NCI-H774 (cell line): ENCODE measurements at places on chromosomes 1 and 21.

DNA sequence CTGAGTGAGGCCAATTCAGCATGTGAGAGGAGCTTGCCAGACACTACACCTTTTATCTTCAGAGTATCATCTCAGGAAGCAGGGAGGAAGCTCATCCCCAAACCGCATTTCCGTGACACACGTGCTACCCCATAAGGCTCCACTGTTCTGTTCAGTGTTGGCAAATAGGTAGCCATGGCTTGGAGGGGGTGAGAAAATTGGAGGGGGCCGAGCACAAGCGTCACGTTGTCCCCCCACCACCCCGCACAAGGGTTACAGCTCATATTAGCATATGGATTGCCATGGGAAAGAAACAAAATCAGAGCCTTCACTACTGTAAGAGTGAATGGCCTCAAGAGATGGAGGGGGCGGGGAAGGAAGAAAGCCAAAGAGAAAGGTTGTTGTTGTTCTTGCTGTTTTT, 46.7 kb downstream of the OLIG1 start:
- DNase-seq, result no peak

GRCh38 chr1:24289937-24290595, 29.1 kb upstream of the GRHL3 start:
- no peak for DNase-seq

DNA sequence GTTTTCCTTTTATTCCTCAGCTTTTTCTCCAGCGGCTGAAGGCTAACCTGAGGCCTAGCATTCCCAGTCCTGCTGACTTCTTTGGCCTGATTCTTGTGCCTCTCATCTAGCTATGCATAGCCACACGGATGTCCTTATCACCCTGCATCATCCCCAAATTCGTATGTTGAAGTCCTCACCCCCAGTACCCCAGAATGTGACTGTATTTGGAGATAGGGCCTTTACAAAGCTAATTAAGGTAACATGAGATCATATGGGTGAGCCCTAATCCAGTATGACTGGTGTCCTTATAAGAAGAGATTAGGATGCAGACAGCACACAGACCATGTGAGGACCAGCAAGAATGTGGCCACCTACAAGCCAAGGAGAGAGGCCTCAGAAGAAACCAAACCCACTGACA, 44.6 kb downstream of the CDCP2 start:
- DNase-seq, result no peak

DNA sequence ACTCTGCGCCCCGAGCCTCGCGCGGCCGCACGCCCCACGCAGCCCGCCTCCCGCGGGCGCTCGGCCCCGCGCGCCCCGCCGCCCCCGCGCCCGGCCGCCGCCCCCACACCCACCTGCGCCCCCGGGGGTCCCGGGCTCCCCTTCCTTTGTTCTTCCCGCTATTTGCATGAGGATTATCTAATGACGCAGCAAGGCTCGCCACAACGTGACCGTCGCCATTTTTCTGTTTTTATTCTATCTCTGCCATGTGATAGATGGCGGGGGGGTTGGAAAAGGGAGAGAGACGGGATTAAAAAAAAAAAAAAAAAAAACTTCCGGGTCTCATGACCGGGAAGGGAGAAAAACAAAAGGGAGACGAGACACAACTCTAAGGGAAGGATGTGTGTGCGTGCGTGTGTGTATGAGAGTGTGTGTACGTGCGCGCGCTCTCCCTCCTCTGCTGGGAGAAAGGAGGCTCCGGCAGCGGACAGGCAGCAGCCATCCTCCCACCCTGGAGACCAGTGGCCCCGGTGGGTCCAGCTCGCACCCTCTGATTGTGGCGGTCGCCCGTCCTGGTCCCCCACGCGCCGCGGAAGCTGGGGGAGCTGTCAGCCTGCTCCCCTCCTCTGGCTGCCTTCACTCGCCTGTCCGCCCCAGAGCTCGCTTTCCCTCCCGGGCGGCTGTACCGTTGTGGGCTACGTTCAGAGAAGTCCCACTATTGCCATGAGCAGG, 80.4 kb upstream of the AK4 start:
- peak; percentile 75 for DNase-seq

GRCh38 chr1:48743480-48743879, 33.2 kb downstream of the BEND5 start:
- no peak for DNase-seq

DNA sequence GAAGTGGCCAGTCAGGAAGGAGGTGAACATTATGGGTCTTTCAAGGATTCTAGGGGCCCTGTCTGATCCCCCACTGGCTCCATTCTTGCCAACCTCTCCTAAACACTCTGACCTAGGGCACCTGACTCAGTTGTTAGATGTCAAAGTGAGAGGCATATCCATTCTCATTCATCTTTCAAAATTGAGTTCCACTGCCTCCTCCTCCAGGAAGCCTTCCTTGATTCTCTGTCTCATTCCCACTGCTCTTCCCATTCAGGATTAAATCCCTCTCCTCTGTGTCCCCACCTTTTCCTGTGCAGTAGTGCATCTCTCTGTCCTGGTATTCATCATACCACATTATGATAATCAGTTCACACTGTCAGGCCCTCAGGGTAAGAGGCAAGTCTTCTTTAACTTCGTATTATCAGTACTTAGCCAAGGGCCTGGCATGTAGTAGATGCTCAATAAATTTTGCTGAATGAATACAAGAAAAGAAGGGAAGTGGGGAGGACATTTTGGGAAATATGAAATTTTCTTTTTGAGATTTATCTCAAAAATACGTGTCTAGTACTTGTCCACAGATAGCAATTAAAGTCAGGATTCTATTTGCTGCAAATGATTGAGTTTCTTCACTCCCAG, 61.8 kb upstream of the ITPKB start:
- DNase-seq, result no peak

GRCh38 chr1:19330449-19331135, 18.5 kb downstream of the SLC66A1 start:
- no peak for DNase-seq

DNA sequence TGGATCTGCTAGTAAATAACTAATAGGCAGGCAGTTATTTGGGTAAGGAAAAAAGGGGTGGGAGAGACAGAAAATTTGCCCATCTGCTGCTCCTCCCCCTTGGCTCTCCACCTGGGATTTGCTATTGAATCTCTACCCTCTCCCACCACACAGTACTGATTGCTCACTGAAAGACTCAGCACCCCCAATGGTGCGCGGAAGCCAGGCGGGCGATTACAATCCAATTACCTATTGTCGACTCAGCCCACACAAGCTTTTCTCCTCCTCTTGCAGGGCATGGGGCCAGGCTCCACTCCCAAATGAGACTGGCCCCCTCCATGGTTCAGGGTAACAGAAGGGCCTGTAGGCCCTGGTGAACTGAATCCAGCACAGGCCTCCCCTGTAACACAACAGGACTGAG, 2.7 kb upstream of the HMGN2 start:
- peak; percentile 33 for DNase-seq

DNA sequence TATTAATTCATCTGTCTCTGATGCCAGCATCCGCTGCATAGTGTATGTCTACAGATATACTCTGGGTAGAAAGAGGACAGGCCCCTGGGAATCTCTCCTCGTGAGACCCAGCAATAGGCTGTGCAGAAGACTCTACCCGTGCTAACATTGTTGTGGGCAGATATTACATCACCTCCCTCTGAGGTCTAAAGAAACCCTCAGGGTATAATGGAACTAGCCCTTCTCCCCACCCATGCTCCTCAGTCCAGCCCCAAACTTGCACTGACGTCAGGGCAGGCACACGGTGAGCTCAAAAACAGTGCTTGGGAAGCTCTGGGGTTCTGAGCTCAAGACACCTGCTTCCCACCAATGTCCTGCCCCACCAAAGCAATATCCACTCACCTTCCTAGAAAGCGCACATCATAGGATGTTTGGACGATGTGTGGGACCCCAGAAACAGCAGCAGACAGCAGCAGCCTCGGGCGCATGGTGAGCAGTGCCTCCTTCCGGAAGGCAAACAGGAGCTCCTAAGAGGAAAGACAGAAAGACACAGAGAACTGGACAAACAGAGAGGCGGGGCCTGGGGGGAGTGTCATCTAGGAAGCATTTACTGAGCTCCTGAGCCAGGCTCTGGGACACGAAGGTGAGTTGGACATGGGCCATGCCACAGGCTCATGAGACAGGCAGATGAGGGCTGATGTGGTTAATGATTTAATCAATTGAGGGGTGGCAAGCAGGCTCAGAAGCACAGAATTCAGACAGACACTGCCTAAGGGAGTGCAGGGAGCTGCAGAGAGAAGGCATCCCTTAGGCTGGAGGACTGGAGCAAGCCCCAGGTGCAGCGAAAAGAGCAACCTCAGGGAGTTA, 4.8 kb downstream of the OVGP1 start:
- no peak for DNase-seq

- peak; percentile 48 for DNase-seq
Measured at GRCh38 chr1:181479137-181479745, 4.1 kb upstream of the CACNA1E start.

- no peak for DNase-seq
Measured at GRCh38 chr1:17123196-17124045, 4.2 kb upstream of the PADI2 start.

DNA sequence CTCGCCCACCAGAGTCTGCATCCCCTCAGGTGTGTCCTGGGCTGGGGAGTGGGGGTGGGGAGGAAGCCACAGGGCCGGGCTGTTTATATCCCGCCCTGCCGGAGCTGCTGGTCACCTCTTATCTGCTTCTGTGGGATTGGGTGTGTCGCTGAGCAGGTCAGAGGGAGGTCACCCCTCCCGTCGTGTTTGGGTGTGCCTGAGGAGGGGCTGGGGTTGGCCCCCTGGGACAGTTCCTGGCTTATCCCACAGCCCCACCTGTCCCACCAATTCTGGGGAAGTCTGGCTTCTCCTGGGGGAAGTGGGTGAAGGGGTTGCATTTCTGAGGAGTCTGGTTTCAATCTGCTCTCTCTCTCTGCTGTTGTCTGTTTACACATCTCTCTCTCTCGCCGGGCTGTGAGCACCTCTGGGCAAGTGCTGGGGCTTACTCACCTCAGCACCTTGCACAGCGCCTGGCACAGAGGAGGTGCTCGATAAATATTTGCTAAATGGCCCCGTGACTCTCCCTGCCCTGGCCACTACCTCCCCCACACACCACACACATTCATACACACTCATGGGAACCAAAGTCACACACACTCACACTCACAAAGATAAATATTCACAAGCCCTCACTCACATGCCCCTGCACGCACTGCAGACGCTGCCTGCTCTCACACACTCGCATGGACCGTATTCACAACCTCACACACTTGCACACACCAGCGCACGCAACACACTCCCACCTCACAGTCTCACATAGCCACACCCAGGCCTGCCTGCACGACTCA, 8.3 kb downstream of the ELF3 start:
- DNase-seq, result peak; percentile 88

GRCh38 chr1:163163881-163164582, 38.7 kb downstream of the RGS5 start:
- DNase-seq, result no peak

- DNase-seq, result no peak
Measured at GRCh38 chr1:94463056-94463764, 45.0 kb downstream of the ABCD3 start.

- DNase-seq, result no peak
Measured at GRCh38 chr1:247854899-247855545, 2.0 kb upstream of the TRIM58 start.

GRCh38 chr21:38959692-38960061, 153.9 kb downstream of the ETS2 start:
- no peak for DNase-seq

DNA sequence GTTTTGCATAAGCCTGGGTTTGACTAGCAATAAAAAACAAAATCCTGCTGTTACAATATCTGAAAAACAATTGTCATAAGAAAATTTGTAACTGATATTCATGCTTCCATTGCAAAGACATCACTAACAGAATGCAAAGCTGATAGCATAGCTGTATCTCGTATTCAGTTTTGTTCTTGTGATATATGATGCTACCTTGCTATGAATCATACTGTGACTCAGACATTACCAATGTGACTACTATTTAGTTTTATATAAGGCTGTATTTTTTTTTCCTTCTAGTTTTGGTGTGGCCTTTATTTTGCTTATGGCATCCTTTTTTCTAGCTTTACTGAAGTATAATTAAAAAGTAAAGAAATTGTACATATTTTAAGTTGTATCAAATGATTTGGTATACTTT, 1381.8 kb downstream of the MRPL39 start:
- DNase-seq, result no peak

- peak; percentile 57 for DNase-seq
Measured at GRCh38 chr1:213564215-213564659, 423.5 kb upstream of the PROX1 start.

- peak; percentile 70 for DNase-seq
Measured at GRCh38 chr1:54800899-54801759, at the start of gene TTC22. TSS of gene TTC22 (minus strand) at chr1:54801323. CDS start at chr1:54801163, 160 bp downstream.

GRCh38 chr1:116564426-116564825, 6.4 kb downstream of the CD58 start:
- DNase-seq, result no peak

DNA sequence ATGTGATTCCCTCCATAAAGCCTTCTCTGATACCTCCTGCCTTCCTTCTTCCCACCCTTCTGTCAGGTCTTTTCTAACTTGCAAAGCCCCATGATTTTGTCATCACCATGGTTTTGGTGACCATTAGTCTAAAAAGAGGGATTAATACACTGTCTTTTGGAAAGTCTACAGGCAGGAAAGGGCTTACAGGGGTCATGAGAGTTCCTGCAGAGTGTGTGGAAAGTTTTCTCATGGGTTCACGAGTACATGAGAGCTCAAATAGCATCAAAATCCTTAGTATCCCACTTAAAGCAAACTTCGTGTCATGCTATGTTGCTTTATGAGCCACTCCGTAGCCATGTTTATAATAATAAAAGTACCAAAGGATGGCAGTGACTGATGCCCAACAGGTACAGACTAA, 86.6 kb upstream of the BMP8A start:
- DNase-seq, result no peak

DNA sequence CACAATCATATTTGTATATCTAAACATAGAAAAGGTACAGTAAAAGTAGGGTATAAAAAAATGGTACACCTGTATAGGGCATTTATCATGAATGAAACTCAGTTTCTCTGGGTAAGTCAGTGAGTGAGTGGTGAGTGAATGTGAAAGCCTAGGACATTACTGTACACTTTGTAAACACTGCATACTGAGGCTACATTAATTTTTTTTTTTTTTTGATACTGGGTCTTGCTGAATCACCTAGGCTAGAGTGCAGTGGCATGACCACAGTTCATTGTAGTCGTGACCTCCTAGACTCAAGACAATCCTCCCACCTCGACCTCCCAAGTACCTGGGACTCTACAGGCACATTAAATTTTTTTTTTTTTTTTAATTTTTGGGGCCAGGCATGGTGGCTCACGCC, 27.8 kb downstream of the FBXO28 start:
- no peak for DNase-seq
